ENCODE measurements at places on chromosomes 16 and 17.

- DNase-seq, result no peak
Observed at GRCh38 chr16:28610595-28611191, 849 bp upstream of the SULT1A1 start.

DNA sequence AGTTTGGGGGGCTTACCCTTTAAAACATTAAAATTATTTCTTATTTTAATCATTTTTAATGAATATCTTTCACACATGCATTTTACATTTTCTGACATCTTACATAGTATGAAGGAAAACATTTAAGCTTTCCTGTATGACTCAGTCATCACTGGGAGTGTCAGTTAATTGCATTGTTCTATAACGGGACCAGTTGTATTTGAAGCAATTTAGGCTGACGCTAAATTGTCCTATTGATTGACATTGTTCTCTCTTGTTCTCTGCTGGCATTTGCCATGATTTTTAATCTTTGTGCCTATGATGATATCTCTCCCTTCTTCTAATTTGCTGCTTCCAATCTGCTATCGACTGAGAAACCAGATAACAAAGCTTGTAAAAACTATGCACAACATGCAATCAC, 190.5 kb upstream of the PIRT start:
- no peak for DNase-seq

DNA sequence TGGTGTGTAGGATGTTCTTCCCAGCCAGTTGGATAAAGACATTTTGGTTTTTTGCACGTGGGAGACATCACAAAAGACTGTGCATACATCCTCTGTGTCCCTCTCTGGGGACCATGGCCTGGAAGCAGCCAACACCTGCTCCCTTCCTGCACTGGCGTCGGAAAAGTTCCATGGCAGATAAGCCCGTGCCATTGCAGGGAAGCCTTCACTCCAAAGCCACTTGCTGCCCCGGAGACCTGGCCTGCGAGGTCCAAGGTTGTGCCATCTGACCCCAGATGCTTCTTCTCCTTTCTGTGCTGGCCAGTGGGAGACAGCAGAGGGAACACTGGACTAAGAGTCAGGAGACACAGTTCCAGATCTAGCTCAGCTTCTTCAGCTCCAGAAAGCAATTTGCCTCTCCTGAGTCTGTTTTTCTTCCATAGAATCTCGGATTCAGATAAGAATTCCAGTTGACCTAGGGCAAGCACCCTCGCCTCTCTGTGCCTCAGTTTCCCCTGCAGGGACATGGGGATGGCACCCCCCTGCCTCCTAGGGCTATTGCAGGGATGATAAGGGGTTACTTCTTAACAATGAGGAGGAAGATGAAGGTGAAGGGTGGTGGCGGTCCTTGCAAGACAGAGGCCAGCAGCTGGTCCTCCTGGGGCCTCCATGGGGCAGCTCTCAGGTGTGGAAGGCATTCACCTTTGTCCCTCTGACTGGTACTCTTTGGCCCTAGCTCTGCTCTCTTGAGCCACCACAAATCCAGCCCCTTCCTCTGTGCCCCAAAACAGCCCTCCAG, 134.2 kb downstream of the CMIP start:
- no peak for DNase-seq

DNA sequence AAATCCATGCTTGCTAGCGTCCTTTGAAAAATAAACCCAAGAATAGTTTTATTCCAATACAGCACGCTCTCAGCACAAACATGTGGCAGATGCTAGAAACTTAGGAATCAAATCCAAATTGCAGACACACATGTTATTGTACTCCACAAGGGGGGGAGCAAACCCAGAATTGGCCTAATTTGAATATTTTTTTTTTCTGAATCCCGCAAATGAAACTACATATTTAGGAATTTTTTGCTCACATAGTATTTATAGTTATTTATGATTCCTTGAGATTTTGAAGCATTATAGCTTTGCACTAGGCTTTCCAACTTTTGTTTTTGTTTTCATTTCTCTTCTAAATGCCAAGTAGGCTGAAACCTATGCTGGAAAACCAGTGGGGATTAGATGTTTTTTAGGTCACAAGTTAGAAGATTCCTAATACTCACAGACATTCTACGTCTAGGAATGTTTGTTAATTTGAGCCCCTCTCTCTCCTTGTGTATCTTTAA, 59.3 kb upstream of the CDH11 start:
- DNase-seq, result no peak

DNA sequence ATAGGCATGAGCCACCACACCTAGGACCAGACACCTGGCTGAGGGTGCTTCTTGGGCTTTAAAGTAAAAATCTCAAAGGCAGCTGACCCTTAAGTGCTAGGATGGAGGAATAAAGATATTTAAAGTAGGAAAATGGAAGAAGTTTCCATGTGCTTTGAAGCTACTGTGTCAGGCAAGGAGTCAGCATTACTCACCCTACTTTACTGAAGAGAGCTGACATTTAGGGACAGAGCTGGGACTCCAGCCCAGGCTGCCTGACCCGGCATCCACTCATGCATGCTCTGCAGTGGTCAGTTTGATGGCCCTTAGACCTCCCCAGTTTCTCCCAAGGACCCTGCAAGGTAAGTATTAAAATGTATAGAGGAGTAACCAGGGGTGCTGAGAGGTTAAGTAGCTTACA, 124.7 kb upstream of the PLCG2 start:
- no peak for DNase-seq

GRCh38 chr16:89049484-89050118, 44.1 kb upstream of the ACSF3 start:
- DNase-seq, result no peak

- DNase-seq, result no peak
Observed at GRCh38 chr17:37111329-37111728, 162.6 kb downstream of the AATF start.

DNA sequence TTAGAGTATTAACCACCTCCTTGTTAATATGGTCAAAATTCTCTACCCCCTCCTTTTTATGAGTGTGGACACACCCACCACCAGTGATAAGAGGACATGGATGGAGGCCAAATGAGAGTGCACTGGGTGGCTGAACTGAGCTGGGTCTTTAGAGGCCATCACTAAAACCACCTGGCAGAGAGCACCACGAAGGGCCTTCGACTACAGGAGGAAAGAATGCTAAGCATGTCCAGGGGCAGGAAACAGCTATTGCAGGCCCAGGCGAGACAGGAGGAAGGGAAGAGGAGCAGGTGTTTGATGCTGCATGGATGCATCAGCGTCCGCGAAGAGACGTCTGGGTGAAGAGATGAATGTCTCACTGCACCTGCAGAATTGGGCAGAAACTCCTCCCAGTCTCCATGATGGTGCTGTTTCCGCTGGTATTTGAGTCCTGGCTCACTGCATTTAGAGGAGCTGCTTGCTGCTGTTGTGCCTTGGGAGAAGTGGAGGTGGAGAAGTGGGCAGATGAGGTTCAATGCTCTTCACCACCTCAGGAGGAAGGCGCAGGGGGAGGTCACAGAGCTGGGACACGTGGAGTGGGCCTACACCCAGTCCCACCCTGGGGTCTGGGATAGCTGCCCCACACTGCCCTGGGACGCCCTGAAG, 33.2 kb downstream of the SPHK1 start:
- no peak for DNase-seq

- no peak for DNase-seq
Observed at GRCh38 chr17:10836966-10837590, 809 bp downstream of the PIRT start.

DNA sequence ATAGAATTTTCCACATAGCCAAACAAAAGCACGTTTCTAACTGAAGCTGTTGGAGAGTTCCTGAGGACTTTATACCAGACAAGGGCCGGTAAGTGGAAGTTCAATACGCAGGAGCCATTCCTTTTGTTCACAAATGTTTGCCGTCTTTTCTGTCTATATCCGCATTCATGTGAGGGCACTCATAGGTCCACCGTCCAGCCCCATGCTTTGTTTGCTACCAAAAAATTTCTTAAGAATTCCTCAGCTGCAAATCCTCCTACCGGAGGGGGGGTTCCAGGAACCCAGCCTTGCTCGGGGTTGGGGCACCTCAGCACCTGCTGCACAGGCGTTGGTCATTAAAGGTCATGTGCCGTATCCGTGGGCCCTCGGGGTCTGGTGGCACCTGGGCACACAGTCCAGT, 276.8 kb downstream of the SEC14L1 start:
- no peak for DNase-seq

GRCh38 chr17:73130977-73131376, 33.8 kb upstream of the SSTR2 start:
- DNase-seq, result no peak

DNA sequence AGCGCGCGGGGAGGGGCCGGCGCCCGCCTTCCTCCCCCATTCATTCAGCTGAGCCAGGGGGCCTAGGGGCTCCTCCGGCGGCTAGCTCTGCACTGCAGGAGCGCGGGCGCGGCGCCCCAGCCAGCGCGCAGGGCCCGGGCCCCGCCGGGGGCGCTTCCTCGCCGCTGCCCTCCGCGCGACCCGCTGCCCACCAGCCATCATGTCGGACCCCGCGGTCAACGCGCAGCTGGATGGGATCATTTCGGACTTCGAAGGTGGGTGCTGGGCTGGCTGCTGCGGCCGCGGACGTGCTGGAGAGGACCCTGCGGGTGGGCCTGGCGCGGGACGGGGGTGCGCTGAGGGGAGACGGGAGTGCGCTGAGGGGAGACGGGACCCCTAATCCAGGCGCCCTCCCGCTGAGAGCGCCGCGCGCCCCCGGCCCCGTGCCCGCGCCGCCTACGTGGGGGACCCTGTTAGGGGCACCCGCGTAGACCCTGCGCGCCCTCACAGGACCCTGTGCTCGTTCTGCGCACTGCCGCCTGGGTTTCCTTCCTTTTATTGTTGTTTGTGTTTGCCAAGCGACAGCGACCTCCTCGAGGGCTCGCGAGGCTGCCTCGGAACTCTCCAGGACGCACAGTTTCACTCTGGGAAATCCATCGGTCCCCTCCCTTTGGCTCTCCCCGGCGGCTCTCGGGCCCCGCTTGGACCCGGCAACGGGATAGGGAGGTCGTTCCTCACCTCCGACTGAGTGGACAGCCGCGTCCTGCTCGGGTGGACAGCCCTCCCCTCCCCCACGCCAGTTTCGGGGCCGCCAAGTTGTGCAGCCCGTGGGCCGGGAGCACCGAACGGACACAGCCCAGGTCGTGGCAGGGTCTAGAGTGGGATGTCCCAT, 232.8 kb downstream of the SEC14L1 start:
- DNase-seq, result no peak

DNA sequence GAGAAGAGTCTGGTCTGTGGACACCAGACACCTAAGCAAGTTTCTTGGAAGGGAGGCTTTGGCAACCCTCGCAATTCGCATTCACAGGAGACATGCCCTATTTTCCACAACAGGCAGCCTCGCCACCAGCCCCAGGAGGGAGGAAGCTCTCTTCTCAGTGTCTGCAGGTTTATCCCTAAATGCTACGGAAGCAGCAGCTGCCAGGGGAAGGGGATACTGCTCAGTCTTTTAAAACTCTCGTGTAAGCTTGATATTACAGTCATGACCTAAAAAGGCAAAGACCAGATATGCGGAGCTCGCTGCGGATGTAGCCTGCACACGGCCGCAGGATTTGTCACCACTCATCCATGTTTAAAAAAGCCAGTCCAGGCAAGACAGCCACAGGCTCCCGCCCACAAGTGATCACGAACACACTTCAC, 159.2 kb upstream of the RPH3AL start:
- DNase-seq, result no peak

DNA sequence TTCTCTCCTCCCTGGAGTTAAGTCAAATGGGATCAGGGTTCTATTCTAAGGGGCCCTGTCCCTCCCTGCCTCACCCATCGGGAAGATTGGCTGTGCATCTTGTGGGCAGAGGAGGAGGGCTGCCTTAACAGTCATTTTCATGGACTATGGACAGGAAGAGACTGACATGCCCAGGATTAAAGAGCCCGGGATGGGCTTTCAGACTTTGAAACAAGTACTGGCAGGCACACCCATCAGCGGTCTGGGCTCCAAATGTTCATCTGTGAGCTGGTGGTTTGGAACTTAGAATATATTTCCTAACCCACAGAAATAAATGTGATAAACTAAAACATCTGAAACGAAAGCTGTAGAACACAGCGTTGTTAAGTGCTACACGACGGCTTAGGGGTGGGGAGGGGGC, 6.5 kb downstream of the SLC6A4 start:
- no peak for DNase-seq

DNA sequence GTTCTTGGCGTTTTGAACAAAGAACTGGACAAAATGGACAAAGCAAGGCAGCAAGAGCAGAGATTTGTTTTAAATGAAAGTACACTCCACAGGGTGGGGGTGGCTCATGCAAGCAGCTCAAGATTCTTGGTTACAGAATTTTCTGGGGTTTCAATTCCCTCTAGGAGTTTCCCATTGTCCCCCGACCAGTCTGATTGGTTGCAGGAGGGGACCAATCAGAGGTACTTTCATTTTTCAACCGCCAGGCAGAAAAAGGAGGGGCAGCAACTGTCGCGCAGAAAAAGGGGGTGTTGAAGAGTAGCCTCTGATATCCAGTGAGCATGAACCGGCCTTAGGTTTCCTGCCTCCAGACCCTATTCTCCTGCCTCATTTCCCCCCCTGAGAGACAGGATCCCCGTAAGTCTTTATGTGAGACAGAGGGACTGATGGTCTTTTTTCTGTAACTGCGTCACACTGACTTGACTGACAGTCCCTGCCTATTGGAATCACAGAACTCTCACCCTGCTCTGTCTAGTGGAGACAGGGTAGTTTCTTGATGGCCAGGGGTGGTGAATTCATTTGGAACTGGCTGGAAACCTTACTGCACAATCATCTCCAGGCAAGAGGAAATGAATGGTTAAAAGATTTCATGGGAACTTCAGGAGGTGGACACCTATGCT, 59.4 kb upstream of the ALOX12 start:
- no peak for DNase-seq

DNA sequence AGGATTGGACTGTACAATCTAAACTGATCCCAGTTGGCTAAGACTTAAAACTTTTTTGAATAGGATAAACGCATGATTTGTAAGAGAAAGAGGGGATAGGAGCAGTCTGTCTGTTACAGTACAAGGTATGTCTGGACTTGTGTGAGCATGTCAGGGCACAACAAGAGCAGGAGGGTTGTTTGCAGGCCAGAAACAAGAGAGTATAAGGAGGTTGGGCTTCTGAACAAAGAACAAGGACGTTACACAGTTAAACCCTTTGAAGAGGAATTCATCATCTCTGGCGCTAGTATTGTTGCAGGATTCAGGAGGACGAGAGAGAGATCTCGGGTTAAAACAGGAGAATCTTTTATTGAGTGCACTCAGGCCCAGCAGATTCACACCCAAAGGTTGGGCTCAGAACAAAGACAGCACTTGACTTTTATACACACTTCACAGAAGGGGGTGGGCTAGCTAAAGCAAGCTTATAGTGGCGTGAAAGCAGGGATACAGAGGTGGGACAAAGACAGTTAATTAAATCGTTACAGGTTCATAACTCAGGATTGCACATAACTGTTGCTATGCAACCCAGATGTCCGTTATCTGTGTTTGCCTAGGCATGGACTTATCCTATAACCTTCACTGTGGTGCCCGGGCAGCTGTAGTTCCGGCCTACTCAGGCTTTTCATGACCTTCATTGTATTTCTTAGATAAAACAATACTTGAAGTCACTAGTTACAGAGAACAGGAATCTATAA, 34.3 kb downstream of the SEC14L1 start:
- DNase-seq, result no peak

DNA sequence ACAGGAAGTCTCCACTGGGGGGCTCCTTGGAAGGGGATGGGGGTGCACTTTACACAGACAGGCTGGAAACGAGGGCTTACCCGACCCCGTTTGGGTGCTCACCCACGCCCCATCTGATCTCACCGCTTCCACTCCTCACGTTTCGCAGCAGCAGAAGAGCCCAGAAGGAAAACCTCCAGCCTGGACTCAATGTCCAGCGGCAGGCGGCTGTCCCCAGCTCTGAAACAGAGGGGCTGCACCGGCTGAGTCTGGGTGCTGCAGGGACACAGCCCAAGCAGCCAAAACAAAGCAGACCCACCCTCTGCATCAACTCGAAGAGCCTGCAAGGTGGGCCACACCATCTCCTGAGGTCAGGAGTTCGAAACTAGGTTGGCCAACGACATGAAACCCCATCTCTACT, 3.9 kb downstream of the MEAK7 start:
- DNase-seq, result no peak
